ENCODE measurements at places on chromosomes 5 and 9.

DNA sequence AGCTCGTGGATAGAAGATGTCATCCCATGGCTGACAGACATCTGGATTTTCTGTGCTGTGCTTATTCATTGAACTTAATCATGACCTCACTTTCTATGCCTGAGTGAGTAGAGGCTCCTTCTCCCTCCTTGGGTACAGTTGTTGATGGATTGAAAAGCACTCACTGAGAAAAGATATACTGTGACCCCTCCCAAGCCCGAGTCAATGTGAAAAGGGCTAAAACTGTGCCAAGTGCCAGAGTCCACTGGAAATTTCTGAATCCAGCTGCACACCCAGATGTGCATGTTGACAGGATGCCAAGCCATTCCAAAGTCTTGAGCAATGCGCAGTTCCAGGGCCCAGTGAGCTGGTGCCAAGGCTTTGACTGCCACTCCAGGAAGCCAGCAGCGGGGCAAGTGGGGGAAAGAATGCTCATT is 473.0 kb downstream of the NTRK2 start:
- DNase-seq, result no peak

DNA sequence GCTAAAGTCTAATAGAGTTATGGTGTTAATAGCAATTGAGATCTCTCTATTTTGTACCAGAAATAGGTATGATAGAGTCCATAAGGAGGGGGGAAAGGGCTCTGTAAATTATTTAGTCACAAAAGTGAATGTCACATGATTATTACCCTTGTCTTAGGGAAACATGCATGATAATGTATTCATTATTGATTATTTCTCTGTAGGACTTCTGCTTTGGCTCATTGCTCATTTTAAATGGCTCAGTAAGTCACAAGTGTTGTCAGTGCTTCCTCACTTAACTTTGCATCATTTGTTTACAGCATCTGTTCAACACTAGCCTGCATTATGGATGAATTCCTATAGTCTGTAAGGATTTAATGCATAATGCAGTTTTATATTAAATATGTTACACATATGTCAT is 788.8 kb upstream of the EDIL3 start:
- DNase-seq, result no peak

DNA sequence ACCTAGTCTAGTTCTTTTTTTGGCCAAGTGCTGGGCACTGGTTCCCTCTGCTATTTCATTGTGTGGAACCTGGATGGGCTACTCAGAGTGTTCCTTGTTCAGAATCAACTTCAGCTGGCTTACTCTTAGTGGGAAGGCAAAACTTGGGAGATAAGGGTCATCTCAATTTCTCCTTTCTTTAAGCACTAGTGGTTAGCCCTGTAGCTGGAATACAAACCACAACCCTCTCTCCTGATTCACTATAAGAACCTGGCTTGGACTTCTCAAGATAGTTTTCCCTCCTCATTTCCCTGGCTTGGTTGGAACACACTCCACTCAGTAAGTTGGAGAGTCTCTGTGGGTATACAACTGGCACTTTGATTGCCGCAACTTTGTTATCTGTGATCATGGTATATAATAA is 35.1 kb downstream of the GRIA1 start:
- DNase-seq, result no peak

- DNase-seq, result no peak
Observed at GRCh38 chr5:88195636-88196035, 73.0 kb downstream of the TMEM161B start.

DNA sequence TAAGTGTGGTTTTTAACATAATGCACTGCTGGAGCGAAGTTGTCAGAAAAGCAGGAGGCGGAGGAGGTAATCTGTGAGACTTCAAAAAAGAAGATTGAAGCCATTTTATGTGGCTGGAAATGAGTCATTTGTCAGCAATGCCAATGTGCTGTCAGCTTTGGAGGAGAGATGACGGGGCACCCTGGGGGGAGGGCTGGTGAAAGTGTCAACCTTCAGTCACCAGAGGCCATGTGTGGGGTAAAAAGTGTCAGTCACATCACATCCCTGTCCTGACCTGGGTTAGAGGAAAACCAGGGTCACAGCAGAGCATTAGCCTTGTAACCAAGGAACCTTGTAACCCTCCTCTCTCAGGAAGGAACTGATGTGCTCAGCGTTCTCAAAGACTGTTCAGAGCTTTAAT is 59.1 kb downstream of the TLR4 start:
- DNase-seq, result no peak

DNA sequence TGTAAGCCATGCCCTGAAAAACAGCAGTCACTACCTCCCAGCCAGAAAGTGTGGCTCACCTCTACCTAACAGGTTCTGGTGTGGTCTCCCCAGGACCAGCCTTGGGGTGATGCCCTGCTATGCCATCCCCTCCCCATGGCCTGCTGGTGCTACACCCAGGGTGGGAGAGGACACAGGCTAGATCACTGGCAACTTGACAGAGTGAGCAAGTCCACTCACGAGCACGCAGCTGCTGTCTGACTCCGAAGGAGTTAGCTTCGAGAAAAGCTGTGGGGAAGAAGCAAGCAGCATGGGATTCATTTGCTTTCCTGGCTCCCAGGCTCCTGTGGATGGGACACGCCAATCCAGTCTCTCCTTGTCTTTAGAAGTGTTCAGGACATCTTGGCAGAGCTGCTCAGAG is 102.2 kb downstream of the COL5A1 start:
- no peak for DNase-seq

- no peak for DNase-seq
Observed at GRCh38 chr5:26023361-26023760, 1015.0 kb downstream of the CDH9 start.

GRCh38 chr5:143372187-143372829 is 31.2 kb downstream of the NR3C1 start:
- no peak for DNase-seq

DNA sequence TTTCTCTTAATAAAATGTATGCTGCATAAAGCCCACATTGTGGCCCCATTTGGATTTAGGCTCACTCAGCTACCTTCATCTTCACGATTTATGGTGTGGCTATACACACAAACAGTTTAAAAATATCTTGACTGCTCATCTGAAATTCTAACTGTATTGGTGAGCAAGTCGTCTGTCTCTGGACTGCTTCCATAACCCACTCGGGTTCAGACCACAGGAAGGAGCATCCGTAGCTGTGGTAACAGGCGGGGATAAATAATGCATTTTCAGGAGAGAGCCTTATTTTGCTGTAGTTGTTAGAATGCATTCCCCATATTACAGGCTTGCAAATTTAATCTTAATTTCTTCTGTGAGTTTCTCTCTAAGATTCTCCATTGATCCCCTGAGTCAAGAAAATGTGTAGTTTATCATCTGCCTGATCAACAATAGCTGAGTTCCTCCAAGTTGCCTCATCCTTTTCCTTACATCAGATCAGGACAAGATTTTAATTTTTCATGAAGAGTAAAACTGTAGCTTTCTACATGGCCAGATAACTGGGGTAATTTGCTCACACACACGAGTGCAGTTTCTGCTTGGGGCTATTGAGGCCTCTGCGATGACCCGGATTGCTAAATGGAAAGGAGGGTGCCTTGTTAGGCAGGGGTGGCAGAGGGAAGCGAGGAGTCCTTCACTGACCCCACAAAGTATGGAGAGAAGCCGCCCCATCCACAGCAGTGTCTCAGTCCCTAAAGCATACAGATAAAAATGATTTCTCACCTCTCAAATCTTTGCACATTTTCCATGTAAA is 133.9 kb downstream of the FSTL4 start:
- DNase-seq, result peak; percentile 14

DNA sequence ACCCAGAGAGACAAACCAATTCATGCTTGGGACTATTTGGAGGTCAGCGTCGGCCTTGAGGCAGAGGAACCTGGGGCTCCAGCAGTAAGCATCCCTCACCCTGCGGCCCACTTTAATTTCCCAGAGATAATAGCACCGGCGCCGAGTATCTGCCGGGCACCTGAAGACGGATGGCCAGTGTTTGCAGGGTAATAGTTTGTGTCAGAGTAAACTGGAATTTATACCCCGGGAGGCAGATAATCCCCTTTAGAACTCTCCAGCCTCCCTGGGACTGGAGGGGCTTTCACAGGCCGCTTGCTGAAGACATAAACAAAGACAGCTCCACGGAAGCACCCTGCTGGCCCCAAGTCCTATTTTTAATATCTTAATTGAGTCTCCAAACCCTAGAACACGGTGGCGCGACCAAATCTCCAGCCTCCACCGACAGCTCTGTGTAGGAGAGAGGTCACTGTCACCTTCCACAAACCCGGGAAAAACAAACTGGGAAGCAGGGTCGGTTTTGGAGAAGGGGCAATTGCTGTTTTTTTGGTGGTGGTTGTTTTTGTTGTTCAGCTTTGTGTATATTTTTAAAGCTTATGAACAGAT is 17.4 kb upstream of the FCN1 start:
- DNase-seq, result no peak

GRCh38 chr5:120748474-120748873 is 284.4 kb downstream of the PRR16 start:
- no peak for DNase-seq

DNA sequence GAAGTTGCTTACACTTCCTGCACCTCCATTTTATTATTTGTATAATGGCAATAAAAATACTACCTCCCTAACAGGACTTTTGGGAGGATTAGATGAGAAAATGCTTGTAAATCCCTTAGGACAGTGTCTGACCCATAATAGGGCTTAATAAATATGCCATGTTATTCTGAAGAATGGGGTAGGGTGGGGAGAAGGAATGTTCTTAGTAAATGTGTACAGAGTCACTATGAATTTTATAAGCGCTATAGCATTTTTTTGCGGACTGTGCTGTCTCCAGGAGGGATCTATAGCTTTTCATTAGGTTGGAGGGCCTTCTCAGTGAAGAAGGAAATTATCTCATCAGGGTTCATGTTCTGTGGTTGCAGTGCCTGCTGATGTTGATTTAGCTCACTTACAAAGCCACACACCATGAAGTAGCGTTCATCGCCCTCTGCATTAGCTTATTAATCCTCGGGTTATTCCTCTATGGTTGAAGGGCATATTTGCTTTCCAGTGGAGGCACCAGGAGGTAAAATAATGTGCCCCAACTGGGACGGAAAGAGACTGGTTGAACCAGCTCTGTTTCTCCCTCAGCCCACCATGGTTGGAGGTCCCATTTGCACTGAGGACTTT is 497.1 kb downstream of the ARHGEF28 start:
- DNase-seq, result no peak

- no peak for DNase-seq
Observed at GRCh38 chr5:120137582-120137981, 326.5 kb upstream of the PRR16 start.

- DNase-seq, result no peak
Observed at GRCh38 chr5:111563031-111563822, 50.9 kb upstream of the STARD4 start.

- peak; percentile 84 for DNase-seq
Observed at GRCh38 chr9:112348257-112349007, 15.0 kb upstream of the PTBP3 start.

Data from left forelimb (tissue), 1 donor.